ENCODE measurements at places on chromosomes 12 and 14.
A peak's percentile ranks its signal among the peaks of the same experiment; 100 is the strongest.

- DNase-seq: no peak
Measured at GRCh38 chr12:95607642-95608041, 56.4 kb upstream of the USP44 start.

DNA sequence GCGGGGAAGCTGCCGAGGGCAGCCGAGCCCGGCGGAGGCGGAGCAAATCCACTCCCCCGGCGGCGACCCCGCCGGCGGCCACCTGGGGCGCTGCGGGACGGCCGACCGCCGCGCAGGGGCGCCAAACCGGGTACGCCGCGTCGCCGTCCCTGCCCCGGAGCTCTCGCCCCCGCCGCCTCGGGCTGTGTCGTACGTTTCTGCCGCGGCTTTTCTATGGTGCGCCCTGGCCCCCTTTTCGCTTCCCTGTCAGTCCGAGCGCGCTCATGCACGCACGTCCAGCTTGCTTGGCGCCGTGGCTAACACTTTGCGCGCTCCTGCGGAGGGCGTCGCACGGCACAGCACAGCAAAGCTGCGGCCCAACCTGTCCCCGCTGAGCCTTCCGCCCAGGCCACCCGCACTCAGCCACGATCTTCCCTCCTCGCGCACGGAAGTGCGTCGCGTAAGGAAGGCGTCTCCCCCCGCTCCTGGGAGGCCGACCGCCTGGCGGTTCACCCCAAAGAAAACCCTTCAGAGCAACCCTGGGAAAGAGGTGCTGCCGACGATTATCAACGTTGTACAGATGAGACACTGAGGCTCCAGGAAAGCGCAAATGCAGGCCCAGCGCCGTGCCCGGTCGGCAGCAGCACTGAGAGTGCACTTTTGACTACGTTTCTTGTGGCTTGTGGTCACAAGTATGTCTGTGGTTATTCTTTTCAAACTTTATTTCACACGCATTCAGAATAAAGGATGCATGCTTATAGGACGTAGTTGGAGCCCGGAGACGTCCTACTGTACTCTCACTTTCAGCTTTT lies at the start of gene HECTD1:
TSS of gene HECTD1 (minus strand) at position 39 of the 791 bp plus-strand sequence. CDS start 1,857 bp downstream, outside the sequence.
- DNase-seq: peak; percentile 80

GRCh38 chr12:1504895-1505311 lies 89.5 kb downstream of the FBXL14 start:
- DNase-seq: no peak

GRCh38 chr12:48803675-48804074 lies 14.6 kb upstream of the CACNB3 start:
- DNase-seq: no peak

- no peak for DNase-seq
Measured at GRCh38 chr12:132014092-132014914, 64.6 kb downstream of the EP400 start.

- no peak for DNase-seq
Measured at GRCh38 chr14:57390806-57391516, 575 bp downstream of the NAA30 start.

DNA sequence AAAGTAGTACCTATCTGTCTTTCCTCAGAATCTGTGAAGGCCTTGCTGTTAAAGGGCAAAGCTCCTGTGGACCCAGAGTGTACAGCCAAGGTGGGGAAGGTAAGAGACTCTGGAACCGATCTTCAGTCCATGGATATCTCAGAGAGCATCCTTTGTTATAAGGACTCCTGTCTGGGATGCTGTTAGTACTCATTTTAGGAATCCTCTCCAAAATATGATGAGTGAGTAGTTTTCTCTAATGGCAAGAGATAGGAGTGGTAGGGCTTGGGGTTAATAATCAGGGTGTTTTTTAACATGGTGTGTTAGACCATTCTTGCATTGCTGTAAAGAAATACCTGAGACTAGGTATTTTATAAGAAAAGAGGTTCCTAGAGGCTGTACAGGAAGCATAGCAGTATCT lies 1.9 kb downstream of the PARP2 start:
- no peak for DNase-seq

- DNase-seq: no peak
Measured at GRCh38 chr14:67618617-67619063, 1.1 kb upstream of the ARG2 start.

DNA sequence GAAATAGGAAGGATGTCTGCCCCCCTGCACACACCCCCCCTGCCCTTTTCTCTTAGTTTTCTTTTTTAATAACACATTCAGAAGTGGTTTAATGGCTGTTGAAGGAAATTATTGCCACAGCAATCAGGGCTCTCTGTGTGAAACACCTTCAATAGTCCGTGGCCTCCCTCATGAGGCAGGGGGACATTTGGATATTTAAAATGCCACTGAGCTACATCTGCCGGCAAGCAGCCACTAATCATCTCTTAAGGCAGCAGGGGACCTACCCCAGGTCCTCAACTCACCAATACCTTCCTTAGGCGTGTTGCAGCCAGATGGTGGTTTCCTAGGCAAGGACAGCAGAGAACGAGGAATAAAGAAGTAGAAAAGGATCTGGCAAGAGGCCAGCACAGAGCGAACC lies 283.2 kb downstream of the TTC8 start:
- no peak for DNase-seq

DNA sequence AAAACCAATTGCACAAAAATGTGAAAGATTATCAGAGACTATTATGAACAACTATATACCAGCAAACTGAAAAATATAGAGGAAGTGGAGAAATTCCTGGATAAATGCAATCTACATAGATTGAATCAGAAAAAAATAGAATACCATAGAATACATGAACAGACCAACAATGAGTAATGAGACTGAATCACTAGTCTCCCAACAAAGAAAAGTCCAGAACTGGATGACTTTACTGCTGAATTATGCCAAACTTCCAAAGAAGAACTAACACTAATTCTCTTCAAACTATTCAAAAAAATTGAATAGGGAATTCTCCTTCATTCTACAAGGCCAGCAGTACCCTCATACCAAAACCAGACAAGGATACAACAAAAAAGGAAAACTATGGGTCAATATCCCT lies 60.6 kb downstream of the GUCY2C start:
- no peak for DNase-seq

DNA sequence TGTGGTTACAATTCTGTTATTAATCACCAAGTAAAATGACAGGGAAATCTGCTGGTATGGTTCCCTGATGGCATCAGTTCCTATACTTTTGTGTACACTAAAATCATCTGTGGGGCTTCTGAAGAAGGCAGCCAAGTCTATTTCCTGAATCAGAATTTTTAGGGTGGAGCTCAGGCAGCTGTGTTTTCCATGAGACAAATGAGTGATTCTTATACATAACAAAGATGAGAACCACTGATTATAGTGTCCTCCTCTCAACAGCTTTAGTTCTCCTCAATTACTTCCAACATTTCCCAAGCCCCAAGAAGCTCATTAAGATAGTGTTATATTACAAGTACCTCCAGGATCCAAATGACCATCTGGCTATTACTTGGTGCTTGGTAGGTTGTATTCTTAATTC lies 64.5 kb upstream of the USP44 start:
- DNase-seq: no peak

DNA sequence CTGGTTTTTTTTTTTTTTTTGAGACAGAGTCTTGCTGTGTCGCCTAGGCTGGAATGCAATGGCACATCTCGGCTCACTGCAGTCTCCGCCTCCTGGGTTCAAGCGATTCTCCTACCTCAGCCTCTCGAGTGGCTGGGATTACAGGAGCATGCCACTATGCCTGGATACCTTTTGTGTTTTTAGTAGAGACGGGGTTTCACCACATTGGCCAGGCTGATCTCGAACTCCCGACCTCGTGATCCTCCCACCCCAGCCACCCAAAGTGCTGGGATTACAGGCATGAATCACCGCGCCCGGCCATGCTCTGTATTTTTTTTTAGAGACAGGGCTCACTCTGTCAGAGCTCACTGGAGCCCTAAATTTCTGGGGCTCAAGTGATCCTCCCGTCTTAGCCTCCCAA lies 32.6 kb downstream of the VRTN start:
- DNase-seq: no peak

DNA sequence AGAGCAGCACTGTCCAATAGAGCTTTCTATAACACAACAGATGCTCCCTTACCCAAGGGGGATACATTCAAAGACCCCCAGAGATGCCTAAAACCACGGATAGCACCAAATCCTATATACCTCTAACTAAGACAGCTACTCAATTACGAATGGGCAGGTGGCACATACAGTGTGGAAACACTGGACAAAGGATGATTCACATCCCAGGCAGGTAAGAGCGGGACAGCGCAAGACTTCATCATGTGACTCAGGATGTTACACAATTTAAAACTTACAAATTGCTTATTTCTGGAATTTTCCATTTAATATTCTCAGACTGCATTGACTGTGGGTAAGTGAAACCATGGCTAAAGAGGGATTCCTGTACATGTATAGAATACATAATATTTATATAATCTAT lies 5.5 kb upstream of the HCFC2 start:
- DNase-seq: no peak

- DNase-seq: peak; percentile 16
Measured at GRCh38 chr12:111093428-111094142, 173.2 kb upstream of the MYL2 start.

GRCh38 chr12:69036533-69036932 lies 103.6 kb upstream of the CPM start:
- DNase-seq: no peak

- DNase-seq: no peak
Measured at GRCh38 chr12:11762723-11763326, 113.4 kb downstream of the ETV6 start.
